ENCODE measurements at places on chromosomes 3 and 15. TPM values are rescaled to one million over a fixed set of nuclear protein-coding genes. Genes with fewer than 3 reads are reported as not detected.
A peak's percentile ranks its signal among the peaks of the same experiment; 100 is the strongest.

- DNase-seq: no peak
Observed at GRCh38 chr3:123781138-123781537, 103.0 kb downstream of the MYLK start.

DNA sequence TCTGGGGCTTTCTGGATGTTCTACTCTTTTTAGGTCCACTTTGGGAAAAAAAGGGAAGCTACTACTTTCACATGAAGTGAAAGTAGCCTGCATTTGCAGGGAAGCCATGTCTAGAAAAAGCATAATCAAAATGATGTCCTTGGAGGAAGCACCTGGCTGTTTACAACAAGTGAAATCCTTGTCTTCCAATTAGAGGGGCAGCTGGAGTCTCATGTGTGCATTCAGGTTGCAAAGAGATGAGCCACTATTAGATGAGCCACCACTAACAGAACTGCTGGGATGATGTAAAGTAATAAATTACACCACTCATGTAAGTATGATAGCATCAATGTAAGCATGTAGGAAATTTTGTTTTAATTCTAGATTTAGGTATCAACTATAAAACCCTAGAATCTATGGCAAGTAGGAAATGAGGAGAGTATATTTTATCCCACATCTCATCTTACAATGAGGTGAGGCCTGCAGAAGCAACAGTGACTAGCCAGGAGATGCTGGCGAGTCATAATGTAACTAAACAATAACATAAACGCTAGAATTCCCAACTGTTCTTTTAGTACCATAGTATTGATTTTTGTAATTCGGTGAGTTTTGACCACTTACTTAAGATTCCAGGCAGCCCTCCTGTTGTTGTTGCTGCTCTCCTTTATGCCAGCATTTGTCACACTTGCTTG, 75.9 kb downstream of the TMEM108 start:
- DNase-seq: no peak

EPHA3 gene
- 1.0 TPM for total RNA-seq

GRCh38 chr15:53627279-53627678, 132.2 kb downstream of the WDR72 start:
- DNase-seq: no peak

UROC1 gene
- not detected for total RNA-seq

DNA sequence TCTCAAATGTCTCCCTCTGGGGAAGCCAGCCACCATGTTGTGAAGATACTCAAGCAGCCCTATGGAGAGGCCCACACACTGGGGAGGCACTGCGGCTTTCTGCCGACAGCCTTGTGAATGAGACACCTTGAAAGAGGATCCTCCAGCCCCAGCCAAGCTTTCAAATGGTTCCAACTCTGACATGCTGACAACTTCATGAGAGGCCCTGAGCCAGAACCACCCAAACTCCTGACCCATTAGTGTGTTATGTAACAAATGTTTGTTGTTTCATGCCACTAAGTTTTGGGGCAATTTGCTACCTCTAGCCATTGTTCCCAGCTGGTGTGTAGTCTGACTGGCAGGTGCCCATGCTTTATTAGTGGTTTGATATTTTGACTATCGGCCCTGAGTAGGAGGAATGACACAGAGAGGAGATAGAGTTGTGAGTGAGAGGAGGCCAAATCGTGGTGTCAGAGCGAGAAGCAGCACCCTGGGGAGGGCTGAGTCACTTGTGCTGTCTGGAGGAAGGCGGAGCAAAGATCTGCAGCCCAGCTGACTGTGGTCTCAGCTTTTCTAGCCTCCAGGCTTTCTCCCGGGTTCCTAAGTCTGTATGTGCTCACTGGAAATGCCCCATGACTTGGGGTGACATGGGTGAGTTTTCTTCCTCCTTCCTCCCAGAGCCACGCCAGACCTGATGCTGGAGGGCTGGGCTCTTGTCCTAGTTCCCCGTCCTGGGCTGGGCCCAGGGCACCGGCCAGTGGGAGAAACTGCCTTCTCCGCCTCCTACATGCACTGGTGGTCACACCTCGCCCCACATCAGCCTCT, 56.7 kb upstream of the BLM start:
- peak; percentile 60 for DNase-seq

DNA sequence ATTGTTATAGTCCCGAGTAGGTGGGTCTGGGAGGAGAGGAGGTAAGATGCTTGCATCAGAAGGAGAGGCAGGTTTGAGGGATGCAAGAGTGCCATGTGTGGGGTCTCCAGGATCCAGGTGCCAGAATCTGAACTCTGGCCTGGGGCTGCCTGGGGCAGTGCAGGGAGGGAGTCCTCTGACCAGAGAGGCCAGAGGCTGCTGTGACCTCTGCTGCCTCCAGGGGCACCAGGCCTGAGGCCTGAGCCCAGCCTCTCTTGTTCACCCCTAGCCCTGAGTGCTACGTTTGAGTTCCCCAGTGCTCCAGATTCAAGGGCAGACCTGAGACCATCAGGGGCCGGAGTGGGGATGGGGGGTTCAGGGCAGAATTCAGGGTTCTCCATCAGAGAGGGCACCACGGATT, 7.4 kb downstream of the SLC38A3 start:
- DNase-seq: no peak

DNA sequence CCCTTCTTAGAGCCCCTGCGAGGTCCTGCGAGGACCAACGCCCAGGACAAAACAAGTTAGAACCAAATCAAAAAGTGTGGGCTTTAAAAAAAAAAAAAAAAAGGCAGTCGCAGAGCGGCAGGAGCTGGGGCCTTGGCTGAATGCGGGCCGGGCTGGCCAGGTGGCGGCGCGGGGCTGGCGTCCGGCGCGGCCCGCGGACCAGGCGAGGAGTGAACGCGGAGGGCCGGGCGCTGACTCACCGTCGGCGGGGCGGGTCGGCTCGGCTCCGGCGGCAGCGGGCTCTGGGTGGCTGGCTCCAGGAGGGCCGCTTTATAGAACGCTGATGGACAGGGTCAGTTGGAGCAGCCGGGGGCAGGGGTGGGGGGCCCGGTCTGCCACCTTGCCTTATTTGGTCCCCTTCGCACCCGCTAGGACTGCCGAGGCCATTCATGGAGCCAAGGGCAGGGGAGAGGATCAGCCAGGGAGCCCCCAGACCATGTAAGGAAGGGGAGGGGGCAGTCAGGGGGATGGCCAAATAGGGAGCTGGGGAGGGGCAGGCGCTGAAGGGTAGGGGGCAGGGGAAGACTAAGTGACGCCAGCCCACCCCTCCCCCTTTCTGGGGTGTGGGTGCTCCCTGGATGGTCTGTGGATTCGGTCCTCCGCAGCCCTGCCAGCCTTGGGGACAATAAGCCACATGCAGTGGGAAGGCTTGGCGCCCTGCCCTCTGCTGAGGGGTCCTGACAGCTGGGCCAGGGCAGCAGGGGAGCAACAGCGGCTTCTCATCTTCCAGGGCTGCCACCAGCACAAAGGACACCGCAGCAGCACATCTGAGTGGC, at the start of gene ACTC1:
ACTC1 (minus strand) TSS at position 283 of the 815 bp plus-strand sequence. CDS start 741 bp downstream, outside the sequence.
- no peak for DNase-seq
